ENCODE measurements at places on chromosomes 2 and 18.
A peak's percentile ranks its signal among the peaks of the same experiment; 100 is the strongest.

GRCh38 chr2:240292035-240292574 lies 143.4 kb upstream of the GPC1 start:
- no peak for DNase-seq

- no peak for DNase-seq
Measured at GRCh38 chr2:105473011-105473410, 74.2 kb upstream of the FHL2 start.

- DNase-seq = no peak
Measured at GRCh38 chr2:140526575-140526974, 1604.2 kb downstream of the LRP1B start.

GRCh38 chr2:76546207-76546606 lies 835.5 kb upstream of the GCFC2 start:
- no peak for DNase-seq

DNA sequence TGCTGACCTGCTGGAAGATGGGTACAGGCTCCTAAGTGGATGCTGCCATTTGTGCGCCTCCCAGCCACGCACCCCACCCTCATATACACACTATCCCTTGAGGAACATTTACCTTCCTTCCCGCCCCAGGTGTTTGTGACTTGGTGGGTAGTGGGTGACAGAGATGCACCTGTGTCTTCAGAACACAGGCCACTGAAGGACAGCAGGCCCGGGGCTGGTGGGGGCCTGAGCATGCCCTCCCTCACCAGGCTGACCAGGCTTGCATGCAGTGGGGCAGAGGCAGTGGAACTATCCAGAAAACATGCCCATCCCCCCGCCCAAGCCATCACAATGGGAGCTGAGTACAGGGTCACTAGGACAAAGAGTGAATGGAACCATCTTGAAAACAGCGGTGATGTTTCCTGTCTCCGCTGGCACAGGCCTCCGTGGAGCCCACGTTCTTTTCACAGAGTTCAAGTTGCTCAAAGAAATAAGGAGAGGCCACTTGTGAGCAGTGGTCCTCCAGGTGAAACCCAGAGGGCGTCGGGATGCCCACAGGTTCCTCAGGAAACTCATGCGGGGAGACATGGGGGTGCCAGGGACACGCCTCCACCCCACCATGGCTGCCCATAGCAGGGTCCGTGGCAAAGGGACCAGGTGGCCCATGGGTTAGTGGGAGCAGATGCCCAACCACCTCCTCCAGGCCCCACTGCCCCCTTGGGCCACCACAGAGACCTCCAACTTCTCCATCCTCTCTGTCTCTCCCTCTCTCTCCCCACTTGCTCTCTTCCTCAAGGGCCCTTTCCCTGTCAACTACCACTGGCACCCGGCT lies 90.9 kb downstream of the MALT1 start:
- no peak for DNase-seq

- DNase-seq = peak; percentile 69
Measured at GRCh38 chr2:10911291-10912075, at the start of gene KCNF1. Gene KCNF1, plus strand, starts transcription at chr2:10911934. Its CDS starts 493 bp downstream, at chr2:10912427.

- no peak for DNase-seq
Measured at GRCh38 chr2:239864247-239865058, 160.7 kb downstream of the NDUFA10 start.

- DNase-seq = peak; percentile 37
Measured at GRCh38 chr2:96117701-96118588, 1.6 kb upstream of the ADRA2B start.

All from EL (cell line).